ENCODE measurements at places on chromosomes 11 and 22. TPM values are rescaled to one million over a fixed set of nuclear protein-coding genes. Genes with fewer than 3 reads are reported as not detected.

NLRP6 gene
- total RNA-seq, result not detected

NXPE2 gene
- total RNA-seq, result 0.76 TPM

SMC1B gene
- total RNA-seq, result under 0.01 TPM

SHISAL1 gene
- not detected for total RNA-seq

KCNQ1OT1 gene
- total RNA-seq, result 20.8 TPM

SLC22A9 gene
- not detected for total RNA-seq

Data from placental epithelial cell (primary cell).